ENCODE measurements at places on chromosomes 11 and 22.

GRCh38 chr11:61446211-61446651, 16.3 kb downstream of the SDHAF2 start:
- DNase-seq = peak; percentile 82

- no peak for DNase-seq
Measured at GRCh38 chr11:76735841-76736240, 47.3 kb upstream of the TSKU start.

DNA sequence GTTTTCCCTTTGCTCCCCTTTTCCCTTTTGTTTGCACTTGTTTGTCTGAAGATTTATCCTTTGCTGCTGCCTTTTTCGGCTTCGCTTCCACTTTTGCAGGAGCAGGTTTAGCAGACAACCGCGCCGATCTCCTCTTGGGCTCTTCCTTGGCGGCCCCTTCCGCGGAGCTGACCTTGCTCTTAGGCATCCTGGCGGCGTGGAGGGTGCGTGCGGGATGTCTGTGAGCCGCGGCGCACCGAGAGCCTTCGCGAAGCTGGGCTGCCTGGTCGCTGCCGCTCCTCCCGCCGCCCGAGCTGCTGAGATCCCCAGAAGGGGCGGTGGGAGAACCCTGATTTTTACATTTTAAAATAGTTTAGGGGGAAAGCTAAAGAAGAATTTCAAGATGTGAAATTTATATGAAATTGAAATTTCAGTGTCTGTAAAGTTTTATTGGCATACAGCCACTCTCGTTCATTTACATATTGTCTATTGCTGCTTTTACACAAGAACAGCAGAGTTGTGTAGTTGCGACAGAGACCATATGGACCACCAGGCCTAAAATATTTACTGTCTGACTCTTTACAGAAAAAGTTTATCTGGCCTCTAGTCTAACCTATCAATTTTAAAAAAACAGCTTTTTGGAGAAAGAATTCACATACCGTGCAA, 105.2 kb upstream of the RRM1 start:
- no peak for DNase-seq

DNA sequence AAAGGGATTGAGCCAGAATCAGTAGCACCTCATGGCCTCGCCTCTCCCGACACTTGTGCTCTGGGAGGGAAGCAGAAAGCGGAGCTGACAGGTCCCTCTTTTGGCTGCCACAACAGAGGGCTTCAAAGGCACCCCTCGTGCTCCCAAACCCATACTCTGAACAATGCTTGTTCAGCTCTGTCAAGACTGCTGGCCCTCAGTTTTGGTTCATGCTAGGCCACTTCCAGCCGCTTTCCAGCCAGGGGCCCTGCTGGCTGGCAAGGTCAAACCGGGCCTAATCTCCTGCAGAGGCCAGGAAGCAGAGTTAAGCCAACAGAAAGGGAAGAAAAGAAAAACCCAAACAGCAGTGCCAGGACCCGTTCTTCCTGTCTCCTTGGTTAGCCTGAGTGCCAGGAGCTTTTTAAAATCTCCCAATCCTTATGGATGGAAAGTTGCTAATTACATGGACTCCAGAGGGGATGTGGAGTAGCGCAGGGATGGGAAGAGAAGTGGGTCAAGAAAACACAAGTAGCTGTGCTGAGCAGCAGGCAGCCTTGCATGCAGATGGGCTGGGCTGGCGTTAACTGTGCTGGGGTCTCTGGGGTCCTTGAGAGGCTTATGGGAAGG, 150.6 kb downstream of the GRIK4 start:
- no peak for DNase-seq

GRCh38 chr11:26245046-26245445, 86.9 kb upstream of the ANO3 start:
- no peak for DNase-seq

DNA sequence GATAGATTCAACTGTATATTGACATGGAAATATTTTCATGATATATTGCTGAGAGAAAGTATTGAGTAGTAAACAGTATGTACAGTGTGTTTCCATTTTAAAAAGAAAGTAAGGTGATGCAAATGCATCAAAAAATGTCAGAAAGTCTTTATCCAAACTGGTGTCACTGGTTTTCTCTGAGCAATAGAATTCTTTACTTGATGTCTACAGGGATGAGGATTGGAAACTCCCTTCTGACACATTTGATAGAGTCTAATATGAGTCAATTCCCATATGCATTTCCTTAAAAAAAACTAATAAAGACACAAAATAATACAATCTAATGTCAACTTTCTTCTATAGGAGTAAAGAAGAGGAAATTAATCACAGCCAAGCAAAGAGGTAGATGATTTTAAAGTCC, 18.3 kb upstream of the CCDC179 start:
- DNase-seq = no peak

- DNase-seq = no peak
Measured at GRCh38 chr11:23769214-23769613, 727.6 kb upstream of the LUZP2 start.

DNA sequence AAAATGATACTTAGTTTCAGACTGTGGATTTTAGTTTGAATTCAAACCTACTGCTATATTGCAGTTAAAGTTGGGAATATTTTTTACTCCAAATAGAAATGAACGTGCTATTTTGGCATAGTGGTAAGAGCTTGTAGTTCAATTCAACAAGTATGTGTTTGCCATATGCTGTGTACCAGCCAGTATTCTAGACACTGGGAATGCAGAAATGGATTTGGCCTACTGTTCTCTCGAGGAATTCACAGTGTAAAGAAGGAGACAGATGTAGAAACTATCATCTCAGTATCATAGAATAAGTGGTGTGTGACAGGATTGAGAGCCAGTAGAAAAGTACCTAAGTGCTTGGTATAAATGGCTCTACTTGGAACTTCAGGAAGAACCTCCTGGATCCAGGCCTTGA, 80.4 kb downstream of the ATXN10 start:
- no peak for DNase-seq

- DNase-seq = no peak
Measured at GRCh38 chr22:25365491-25366261, 146.2 kb downstream of the CRYBB2 start.

- no peak for DNase-seq
Measured at GRCh38 chr11:118366287-118366686, 6.9 kb downstream of the UBE4A start.

- DNase-seq = no peak
Measured at GRCh38 chr11:15602785-15603567, 488.3 kb downstream of the INSC start.

- DNase-seq = no peak
Measured at GRCh38 chr11:62137276-62137861, 13.6 kb downstream of the INCENP start.

DNA sequence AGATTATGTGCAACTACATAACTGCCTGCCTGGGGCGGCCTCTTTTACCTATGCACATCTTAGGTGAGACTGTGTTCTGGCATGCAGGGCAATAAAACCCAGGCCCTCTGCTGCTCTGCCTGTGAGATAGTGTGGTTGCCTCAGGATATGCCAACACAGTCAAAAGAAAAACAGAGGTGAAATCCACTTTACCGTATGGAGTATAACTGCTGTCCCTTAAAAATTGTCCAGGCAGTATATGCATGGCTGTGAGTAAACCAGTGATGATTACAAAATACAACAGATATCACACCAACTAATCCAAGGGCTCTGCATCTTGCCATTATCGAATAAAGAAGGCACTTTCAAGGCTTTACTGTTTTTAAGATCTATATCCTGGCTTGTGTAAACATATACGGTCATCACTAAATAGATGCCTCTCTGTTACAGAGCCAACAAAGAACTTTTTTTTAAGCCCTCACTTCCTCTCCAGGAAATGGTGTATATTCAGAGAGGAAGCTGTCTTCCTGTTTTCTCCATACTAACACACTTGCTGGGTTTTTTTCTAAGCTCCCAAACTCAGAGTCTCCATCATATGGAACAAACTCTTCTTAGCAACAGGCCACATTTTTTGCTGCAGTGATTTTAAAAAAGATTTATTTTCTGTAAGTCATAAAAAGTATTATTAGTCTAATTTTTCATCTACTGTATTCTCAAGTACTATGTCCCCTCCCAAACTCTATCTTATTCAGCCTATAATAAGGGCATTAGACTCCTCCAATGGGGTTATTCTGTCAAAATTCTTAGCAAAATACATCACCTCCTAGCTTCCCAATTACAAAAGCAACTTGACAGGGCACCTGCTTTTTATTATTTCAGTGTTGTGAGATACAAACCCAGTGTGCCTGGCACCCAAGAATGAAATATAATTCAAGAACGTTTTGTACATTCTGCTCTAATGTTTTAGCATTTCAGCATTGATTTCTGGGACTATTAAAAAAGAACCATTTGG, 135.2 kb downstream of the MAML2 start:
- DNase-seq = peak; percentile 45

DNA sequence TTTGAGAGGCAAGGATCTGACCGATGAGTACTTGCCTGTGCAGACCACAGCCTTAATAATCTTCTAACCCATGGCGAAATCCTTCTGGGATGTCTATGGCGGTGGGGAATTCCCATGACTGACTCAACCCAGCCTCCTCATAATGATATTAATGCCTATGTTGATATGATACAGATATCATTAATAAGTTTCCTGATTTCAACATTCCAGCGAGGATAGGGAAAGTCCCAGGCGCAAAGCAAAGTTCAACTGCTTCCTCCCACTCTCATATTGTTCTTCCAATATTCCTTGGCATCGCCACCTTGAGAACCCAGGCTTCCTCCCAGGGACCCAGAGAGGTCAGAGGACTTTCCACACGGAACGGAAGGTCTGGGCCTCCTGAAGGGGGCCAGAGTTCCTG, 110.3 kb upstream of the TMEM45B start:
- DNase-seq = no peak

DNA sequence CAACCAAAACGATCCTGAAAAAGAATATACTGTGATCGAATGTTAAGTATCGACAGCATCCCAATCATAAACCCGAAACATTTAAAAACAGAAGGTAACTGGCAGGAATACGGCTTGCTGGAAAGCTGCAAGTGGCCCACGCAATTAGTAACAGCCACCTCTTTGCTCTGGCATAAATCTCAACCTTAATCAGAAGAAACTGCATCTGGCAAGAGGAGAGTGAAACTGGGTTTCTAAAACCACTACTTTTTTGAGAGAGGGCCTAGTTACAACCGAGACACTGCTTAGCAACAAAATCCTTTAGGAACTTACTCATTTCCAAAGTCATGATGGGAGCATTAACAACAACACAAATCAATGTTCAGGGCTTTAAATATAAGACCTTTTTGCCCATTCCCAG, 7.9 kb downstream of the NCAPD3 start:
- DNase-seq = no peak

GRCh38 chr22:43246188-43246587, 59.3 kb upstream of the TTLL12 start:
- DNase-seq = no peak

- DNase-seq = no peak
Measured at GRCh38 chr11:104093426-104094280, 57.2 kb downstream of the DDI1 start.

- no peak for DNase-seq
Measured at GRCh38 chr11:12122083-12122482, 11.7 kb downstream of the MICAL2 start.

- DNase-seq = peak; percentile 51
Measured at GRCh38 chr11:96062134-96062533, 138.2 kb upstream of the MTMR2 start.

DNA sequence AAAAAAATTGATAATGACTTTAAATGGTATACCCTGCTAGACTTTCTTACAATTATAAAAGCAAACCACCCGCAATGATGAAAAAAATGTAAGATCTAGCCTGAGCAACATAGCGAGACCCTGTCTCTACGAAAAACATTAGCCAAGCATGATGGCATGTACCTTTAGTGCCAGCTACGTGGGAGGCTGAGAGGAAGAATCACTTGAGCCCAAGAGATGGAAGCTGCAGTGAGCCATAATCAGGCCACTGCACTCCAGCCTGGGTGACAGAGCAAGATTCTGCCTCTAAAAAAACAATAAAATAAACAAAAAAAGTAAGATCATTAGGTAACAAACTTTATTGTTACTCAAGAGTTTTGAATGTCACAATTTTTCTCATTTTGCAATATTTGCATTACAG, 39.2 kb downstream of the KMT5B start:
- DNase-seq = no peak
